NCI-H1092 (cell line): ENCODE measurements at places on chromosomes 2 and 18.

- no peak for DNase-seq
Observed at GRCh38 chr2:134590679-134591078, 128.1 kb downstream of the TMEM163 start.

- no peak for DNase-seq
Observed at GRCh38 chr2:226792155-226792881, 7.3 kb downstream of the IRS1 start.

DNA sequence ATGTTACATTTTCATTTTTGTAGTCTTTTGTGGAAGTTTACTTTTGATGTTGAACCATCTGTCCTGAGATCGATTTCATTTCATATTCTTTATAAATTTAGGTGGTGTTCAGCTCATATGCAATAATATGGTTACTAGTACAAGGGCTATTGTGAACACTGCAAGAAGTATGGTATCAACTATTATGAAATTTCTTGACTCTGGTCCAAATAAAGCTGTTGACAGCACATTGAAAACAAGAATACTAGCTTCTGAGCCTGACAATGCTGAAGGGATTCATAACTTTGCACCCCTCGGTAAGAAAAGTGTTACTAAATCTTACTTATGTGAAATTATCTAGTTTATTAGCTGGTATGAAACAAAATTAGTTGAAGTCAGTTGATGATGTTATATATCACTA, 124.9 kb upstream of the TTC27 start:
- DNase-seq = no peak

DNA sequence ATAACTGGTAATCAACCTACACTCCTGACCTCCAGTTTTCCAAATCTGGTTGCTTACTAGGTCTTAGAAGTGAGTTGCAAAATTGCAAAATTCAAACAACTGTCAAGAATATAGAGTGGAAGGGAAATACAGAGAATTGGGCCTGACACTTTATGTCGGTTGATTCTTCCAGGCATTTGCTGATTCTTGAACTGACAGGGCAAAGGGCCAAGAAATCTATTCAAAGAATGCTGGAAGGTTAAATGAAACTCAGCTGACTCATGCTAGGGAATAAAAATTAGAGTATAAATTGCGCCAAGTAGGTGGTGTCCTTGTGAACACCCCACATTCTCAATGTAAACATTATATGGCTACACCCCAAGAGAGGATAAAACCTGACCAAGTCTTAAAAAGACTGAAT, 21.5 kb upstream of the ZSCAN30 start:
- no peak for DNase-seq

DNA sequence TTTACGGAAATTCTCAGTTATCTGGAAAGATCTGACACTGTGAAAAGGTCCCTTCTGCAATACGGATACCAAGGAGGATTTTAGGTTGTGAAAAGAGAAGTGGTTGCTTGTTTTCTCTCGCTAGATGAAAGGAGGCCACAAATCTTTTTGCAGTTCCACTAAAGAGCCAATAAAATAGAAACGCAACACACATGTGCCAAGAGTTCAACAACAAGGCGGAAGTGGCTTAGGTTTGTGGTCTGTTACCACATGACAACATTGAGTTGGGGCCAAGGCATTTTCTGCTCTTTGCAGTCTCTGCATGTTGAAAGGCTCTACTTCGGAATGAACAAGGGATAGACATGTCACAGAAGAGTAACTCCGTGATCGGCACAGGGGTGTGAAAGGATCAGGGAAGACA, 115.7 kb upstream of the OSR1 start:
- no peak for DNase-seq

GRCh38 chr2:31107591-31108300, 30.5 kb downstream of the GALNT14 start:
- no peak for DNase-seq

GRCh38 chr18:22387364-22387763, 30.4 kb downstream of the CTAGE1 start:
- no peak for DNase-seq

DNA sequence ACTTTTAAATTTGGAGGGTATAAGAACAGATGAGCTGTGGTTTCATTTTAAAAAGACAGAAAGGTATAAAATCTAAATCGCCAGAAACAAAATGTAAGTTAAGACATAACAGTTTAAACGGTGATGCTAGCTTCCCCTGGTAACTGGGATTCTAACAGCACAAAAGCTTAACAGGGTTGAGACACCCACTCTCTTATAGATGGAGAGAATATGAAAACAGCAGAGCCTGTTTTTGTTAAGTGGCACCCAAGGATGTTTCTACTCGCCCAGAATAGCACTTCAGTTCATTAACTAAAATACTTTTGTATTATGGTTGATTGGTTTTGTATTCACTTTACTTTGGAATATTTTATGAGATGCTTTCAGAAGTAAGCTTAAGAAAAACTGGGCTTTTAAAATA, 151.9 kb upstream of the RND3 start:
- DNase-seq = no peak

DNA sequence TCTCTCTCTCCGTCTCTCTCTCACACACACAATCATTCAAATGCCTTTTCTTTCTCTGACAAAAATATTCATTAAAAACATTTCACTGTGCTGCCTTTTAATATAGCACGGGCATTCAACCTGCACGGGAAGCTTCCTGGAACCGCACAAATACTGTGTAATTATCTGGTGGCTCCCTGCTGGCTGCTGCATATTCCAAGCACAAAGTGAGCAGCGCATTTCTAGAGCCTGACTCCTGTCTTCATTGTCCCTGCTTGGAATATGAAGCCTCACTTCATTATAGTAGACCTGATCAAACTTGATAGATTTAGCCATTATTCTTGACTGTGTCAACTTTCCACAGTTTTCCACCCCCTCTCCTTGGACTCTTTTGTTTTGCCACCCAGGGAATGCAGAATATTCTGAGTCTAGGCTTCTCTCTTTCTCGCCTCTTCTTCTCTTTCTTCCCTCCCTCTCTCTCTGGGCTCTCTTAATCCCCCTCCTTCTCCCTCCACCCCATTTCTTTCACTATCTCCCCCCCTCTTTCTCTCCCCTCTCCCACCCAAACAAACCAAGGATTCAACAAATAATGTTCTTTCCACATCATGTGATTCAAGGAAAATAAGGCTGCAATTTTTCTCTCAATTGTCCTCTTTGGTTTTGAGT, 672.1 kb upstream of the FANCL start:
- no peak for DNase-seq

GRCh38 chr2:3283206-3283605, 94.4 kb downstream of the EIPR1 start:
- DNase-seq = no peak

DNA sequence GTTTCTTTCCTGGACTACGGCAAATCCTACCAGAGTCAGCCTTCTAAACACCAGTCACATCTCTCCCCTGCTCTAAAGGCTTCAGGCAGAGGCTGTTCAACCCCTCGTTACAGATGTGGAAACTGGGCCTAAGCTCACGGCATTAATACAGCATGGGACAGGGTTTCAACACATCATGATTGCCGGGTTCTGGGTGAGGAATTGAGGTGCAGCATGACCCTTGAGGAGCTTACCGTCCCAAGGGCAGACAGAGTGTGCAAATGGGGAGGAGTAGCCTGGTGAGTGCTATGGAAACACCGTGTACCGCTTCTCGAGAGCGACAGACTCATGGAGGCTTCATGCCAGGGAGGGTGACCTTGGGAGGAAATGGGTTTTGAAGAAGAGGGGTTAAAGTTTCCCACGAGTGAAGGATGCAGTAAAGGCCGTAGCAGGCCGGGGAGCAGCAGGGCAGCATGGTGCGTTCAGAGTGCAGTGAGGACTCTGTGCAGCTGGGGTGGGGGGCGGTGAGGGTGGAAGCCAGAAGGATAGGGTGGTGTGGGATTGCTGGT, 51.1 kb downstream of the TGOLN2 start:
- DNase-seq = no peak

DNA sequence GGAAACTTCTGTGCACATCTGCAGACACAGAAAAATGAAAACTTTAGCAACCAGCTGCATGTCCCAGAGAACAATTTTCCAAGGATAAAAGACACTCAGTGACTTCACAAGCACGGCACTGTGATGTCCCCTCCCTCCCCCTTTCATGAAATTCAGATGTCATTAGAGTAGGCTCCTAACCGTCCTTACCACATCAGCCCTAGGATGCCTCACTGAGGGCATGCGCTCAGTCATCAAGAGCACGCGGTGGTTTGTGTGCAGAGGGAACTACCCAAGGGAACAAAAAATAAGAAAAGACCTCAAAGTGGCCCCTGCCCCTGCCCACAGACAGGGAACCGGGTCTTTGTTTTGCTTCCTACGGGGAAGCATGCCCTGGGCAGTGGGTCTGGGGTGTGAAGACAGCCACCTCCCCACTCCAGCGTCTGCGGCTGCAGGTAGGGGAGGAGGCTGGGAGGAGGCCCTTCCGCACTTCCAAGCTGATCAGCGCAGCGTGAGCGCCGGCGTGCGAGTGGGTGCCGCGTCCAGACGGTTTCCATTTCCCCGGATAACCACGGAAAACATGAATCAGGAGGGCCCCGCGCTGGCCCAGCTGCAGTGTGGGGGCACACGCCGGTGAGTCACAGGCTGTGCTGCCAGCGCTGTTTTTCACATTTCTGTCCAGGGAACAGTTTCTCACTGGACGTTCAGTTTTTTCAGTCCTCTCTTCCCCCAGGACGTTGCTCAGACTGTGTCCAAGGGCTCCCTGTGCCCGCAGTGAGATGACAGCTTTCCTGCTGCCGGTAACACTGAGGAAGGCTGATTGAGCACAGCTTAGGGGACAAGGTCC, 70.6 kb downstream of the COPS8 start:
- DNase-seq = no peak

- DNase-seq = no peak
Observed at GRCh38 chr2:129763966-129764365, 215.5 kb upstream of the RAB6C start.

DNA sequence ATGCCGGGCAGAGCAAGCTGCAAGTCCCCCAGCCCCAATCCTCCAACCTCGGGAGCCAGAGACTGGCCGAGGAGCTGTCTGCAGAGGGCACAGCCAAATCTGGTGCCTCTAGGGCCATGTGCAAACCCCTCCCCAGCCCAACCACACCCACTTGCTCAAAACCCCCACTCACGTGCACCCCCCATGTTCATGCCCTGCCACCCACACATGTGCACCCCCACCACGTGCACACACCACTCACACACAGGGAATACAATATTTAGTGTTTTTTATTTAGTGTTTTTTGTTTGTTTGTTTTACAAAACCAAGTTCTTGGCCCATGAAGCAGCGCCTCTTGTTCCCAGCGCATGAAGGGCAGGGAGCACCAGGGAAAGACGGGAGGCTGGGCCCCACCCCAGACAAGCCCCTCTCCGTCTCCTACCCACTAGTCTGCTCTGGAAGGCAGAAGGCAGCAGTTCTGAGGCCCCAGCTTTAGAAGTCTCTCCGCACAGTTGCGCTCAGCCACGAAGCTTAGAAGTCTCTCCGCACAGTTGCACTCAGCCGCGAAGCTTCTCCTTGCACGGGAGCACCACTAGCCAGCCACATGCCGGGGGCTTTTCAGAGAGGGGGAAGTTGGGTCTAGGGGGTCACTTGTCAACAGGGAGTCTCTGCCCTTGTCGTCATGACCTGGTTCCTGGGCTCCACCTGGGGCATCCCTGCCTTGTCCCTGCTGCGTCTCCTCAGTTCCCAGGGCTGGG, 276.1 kb upstream of the HDAC4 start:
- DNase-seq = no peak

GRCh38 chr2:160379399-160379798, 114.2 kb downstream of the RBMS1 start:
- no peak for DNase-seq

DNA sequence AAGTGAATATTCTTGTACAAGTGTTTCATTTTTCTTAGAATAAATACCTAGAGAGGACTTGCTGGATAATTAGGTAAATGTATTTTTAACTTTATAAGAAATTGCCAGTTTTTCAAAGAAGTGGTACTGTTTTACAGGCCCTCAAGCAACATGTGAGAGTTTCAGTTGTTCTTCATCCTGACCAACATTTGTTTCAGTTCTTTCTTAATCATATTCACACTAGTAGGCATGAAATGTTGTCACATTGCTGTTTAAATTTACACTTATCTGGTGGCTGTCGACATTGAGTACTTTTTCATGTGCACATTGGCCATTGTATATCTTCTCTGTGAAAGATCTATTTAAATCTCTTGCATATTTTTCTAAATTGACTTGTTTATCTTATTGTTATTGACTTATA, 178.1 kb downstream of the ACOXL start:
- no peak for DNase-seq

GRCh38 chr2:154455166-154455565, 243.3 kb upstream of the KCNJ3 start:
- no peak for DNase-seq

- no peak for DNase-seq
Observed at GRCh38 chr2:119076713-119077112, 81.8 kb downstream of the C1QL2 start.

DNA sequence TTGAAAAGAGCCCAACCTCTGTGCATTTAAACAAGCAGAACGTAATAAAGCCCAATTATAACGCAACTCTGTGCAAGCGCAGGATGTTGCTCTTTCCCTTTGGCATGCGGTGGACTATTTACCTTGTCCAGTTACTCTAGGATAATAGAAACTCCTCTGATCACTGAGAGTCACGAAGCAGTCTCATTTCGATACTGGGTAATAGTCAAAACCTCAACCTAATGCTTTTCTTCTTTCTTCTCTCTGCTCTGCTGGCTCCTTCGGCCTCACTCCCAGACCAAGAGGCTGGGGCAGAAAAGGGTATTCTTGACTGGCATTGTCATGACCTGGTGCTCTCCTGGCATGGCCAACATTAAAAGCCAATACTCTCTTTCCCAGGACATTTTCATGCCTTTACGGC, 89.7 kb upstream of the GCFC2 start:
- DNase-seq = no peak

DNA sequence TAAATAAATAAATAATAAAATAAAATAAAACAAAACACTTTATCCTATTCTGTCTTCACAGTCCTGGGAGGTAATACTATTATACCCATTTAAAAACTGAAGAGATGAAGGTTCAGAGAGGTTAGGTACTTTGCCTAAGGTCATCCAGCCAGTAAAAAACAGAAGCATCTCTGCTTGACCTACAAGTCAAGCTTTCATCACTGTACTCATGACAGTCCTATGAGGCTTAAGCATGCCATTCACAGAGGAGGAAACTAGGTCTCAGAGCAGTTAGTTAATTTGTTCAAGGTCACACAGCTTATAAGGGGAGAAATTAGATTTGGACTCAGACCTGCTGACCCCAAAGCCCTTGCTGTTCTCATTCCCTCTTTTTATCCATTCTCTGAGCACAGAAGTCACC, 77.5 kb downstream of the MARCO start:
- DNase-seq = no peak

- no peak for DNase-seq
Observed at GRCh38 chr2:62785216-62785615, 79.7 kb downstream of the EHBP1 start.
